H9 (cell line): ENCODE measurements at places on chromosomes 13 and 19. TPM values are rescaled to one million over a fixed set of nuclear protein-coding genes. Genes with fewer than 3 reads are reported as not detected.

ATP4B gene
- not detected in 2 replicates for total RNA-seq

ANGPTL4 gene
- total RNA-seq = 1.9 and 2.5 TPM in 2 replicates

LDLR gene
- total RNA-seq = 81.3 and 92.7 TPM in 2 replicates

ZNF226 gene
- 12.1 and 15.3 TPM in 2 replicates for total RNA-seq

SYNGR4 gene
- 0.31 TPM in 1 of 2 replicates, not detected in the other for total RNA-seq

CCNE1 gene
- 40.2 and 42.1 TPM in 2 replicates for total RNA-seq

DNA sequence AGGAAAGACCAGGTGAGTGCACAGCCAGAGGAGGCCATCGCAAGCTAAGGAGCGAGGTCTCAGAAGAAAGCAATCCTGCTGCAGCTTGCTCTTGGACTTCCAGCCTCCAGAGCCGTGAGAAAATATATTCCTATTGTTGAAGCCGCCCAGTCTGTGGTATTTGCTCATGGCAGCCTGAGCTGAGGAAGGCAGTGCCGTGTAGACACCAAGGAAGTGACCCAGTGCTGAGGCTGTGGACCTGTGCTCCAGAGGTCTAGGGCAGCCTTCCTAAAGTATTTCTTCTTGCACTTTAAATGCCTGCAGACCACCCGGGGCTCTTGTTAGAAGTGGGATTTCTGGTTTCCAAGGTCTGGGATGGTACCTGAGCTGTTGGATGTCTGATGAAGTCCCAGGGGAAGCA is 158.5 kb upstream of the KL start:
- H3K27ac ChIP-seq = no peak overlapping the region
- DNase-seq = no peak
- H3K36me3 ChIP-seq = no peaks in the 10 kb centered on the region
- H3K27me3 ChIP-seq = no peaks in the 10 kb centered on the region; the same call in 1 of the 2 replicates
- no peaks in the 10 kb centered on the region for H3K4me1 ChIP-seq

DNA sequence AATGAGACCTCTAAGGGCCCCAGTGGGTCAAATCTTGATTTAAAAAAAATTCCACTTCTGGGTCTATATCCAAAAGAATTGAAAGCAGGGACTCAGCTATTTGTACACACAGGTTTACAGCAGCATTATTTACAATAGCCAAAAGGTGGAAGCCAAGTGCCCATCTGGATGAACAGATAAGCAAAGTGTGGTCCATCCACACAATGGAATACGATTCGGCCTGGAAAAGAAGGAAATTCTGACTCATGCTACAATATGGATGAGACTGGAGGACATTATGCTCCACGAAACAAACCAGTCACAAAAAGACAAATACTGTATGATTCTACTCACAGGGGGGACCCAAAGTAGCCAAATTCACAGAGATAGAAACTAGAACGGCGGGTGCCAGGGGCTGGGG is 76.7 kb downstream of the CACNA1A start:
- H3K27ac ChIP-seq = no peak overlapping the region
- H3K27me3 ChIP-seq = no peaks in the 10 kb centered on the region
- H3K36me3 ChIP-seq = no peaks in the 10 kb centered on the region
- no peak overlapping the region for H3K4me3 ChIP-seq
- DNase-seq = no peak

GRCh38 chr13:110240352-110240751 is 66.6 kb downstream of the COL4A1 start:
- no peaks in the 10 kb centered on the region for H3K4me1 ChIP-seq
- H3K27me3 ChIP-seq = no peaks in the 10 kb centered on the region
- no peak overlapping the region for H3K4me3 ChIP-seq

GRCh38 chr13:51107996-51108395 is 3.1 kb downstream of the C13orf42 start:
- H3K27me3 ChIP-seq = no peaks in the 10 kb centered on the region
- no peak overlapping the region for H3K4me3 ChIP-seq
- no peaks in the 10 kb centered on the region for H3K4me1 ChIP-seq
